ENCODE measurements at places on chromosomes 12 and 14. TPM values are rescaled to one million over a fixed set of nuclear protein-coding genes. Genes with fewer than 3 reads are reported as not detected.

LRRK2 gene
- polyA plus RNA-seq = 0.26 TPM

GRCh38 chr12:25957793-25958427 is 572 bp upstream of the RASSF8 start:
- peak overlapping the region; percentile 65 for H3K27ac ChIP-seq
- H3K27me3 ChIP-seq = no peaks in the 10 kb centered on the region
- no peaks in the 10 kb centered on the region for H3K36me3 ChIP-seq
- peak overlapping the region; percentile 50 for H3K4me3 ChIP-seq

DNA sequence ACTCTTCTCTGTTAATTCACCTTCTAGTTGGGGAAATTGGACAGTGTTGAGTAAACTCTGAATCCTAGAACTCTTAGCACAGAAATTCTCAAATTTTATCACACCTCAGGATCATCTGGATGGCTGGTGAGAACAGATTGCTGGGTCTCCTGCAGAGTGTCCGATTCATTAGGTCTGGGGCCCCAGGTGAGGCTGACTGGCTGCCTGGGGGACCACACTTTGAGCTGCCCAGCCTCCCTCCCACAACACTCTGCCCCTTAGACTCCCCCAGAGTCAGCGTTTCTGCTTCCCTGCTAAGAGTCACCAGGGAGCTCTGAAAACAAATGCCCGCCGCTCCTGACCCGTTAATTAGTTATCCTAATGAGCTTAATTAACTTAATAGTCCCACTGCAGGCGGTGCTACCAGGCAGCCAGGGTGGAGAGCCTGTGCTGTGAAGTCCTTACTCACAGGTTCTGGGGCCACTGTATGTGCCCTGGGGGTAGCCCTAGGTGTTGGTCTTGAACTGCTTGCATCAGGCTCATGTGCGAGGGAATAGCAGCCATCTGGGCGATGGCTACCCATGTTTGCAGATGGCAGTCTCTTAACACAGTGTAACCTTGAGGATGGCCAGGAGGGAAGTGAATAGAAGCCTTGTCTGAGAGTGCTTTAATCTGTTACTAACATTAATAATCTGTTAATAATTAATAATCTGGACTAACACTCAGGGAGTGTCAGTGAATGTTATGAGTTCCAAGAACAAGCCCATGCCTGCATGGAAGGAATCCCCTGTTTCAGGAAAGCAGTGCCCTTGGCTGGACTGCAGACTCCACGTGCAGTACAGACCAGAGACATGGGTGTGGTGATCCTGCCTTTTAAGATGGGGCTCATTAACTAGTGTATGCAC is 35.6 kb downstream of the AACS start:
- no peak overlapping the region for H3K27ac ChIP-seq
- no peaks in the 10 kb centered on the region for H3K27me3 ChIP-seq
- no peak overlapping the region for H3K4me3 ChIP-seq
- DNase-seq = no peak
- H3K4me1 ChIP-seq = peaks cover 14% of the 10 kb centered on the region
- H3K36me3 ChIP-seq = peaks cover 19% of the 10 kb centered on the region

DNA sequence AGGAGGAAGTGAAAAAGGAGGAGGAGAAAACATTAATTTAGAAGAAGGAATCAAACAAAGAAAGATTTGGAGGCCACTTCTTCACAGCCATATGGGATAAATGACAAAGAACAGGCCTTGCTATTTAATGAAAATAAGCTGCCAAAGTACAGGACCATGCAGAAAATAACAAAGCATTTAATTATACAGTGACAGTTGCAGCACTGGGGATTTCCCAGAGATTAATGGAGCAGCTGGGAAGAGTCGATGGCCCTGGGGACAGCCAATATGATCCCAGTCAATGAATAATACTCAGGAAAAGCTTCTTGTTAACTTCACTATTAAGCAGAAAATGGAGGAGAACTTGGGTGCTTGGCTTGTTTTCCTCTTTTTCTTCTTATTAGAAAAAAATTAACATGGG is 34.6 kb downstream of the RERG start:
- H3K27ac ChIP-seq = no peak overlapping the region
- no peaks in the 10 kb centered on the region for H3K27me3 ChIP-seq
- no peak for DNase-seq

- no peaks in the 10 kb centered on the region for H3K27me3 ChIP-seq
- peaks cover 26% of the 10 kb centered on the region for H3K4me1 ChIP-seq
- peak overlapping the region; percentile 59 for H3K27ac ChIP-seq
- no peak for DNase-seq
Measured at GRCh38 chr12:6313326-6313940, 3.0 kb downstream of the PLEKHG6 start.

DNA sequence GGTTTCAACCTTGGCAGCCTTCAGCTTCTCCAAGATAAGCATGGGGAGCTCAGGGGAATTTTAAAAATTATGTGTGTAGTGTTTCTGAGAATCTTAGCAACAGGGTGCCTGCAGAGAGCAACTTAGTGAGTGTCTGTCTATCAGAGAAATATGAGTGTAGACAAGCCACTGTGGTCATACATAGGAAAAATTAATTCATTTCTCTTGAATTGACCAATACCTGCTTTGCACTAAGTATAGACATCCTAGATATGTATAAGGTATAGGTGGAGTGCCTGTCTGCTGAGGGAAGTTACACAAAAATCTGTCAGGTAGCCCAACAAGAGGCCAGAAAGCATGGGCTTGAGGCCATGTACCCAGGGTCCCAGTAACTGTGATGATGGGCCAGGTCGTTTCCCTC is 20.7 kb downstream of the HELB start:
- H3K27me3 ChIP-seq = no peaks in the 10 kb centered on the region
- H3K27ac ChIP-seq = no peak overlapping the region
- H3K4me3 ChIP-seq = no peak overlapping the region
- H3K36me3 ChIP-seq = no peaks in the 10 kb centered on the region

- no peak for DNase-seq
- H3K27me3 ChIP-seq = no peaks in the 10 kb centered on the region
- peak overlapping the region; percentile 97 for H3K27ac ChIP-seq
- H3K36me3 ChIP-seq = peaks cover 9% of the 10 kb centered on the region
Measured at GRCh38 chr14:24231263-24232120, 675 bp downstream of the NEDD8 start.
